ENCODE measurements at places on chromosomes 2 and 18. TPM values are rescaled to one million over a fixed set of nuclear protein-coding genes. Genes with fewer than 3 reads are reported as not detected.

DNA sequence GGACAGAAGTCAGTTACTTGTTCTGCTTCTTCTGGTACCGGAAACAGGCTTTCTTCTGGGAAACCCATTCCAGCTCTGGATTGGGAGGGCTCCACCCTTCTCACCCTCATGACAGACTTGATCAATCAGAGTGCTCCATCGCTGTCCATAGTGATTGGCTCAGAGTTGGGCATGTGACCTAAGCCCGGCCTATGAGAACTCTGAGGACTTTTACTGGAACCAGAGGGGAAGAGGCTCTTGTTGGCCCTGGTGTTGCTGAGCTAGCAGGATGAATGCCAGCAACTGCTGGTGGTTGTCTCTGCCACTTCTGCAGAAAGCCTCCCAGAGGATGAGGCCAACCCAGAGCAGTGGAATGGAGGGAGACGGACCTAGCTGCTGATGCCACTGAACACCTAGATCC, 33.3 kb downstream of the TMEM37 start:
- no peak for DNase-seq

- DNase-seq = no peak
These were observed 19.3 kb upstream of the HPCAL1 start for GRCh38 chr2:10283106-10284062.

GRCh38 chr2:20352230-20352578, 1.6 kb upstream of the PUM2 start:
- DNase-seq = no peak

- DNase-seq = no peak
These were observed 7.1 kb upstream of the CELF4 start for GRCh38 chr18:37572736-37573135.

GRCh38 chr2:37507051-37507410, 162.6 kb downstream of the QPCT start:
- no peak for DNase-seq

GRCh38 chr2:20543469-20544152, 96.7 kb downstream of the RHOB start:
- no peak for DNase-seq

- no peak for DNase-seq
These were observed 325.6 kb upstream of the EPHA4 start for GRCh38 chr2:221897718-221898117.

DNA sequence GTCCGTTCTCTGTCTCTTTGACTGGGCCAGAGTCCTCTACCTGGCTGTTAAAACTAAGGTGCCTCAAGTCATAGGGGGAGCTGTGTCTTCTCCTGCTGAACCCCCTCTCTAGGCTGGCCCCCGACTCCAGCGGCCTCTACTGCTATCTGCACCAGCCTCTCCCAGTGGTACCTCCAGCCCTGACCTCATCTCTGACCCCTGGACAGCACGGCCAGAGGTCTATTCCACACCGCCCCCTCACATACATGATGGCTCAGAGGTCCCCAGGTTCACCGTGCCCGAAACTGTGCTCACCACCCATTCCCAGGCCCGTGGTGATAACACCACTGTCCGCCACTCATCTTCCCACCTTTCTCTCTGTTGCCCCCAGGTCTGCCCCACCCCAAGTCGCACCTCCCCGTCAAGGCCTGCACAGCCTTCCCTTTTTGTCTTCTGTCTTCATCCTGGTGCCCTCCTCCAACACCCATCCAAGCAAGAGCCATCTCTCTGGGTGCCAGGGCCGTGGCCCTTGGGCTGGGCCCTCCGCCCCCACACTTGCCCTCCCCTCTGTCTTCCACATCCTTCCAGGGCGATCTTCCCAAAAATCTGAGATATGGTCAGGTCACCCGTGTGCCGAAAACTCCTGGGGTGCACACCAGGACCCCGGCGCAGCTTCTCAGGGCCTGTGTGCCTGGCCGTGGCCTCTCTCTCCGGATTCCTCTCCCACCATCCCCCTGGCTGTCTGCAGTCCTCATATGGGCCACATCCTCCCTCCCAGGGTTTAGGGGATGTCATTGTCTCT, 134.4 kb upstream of the ID2 start:
- DNase-seq = peak; percentile 1

DNA sequence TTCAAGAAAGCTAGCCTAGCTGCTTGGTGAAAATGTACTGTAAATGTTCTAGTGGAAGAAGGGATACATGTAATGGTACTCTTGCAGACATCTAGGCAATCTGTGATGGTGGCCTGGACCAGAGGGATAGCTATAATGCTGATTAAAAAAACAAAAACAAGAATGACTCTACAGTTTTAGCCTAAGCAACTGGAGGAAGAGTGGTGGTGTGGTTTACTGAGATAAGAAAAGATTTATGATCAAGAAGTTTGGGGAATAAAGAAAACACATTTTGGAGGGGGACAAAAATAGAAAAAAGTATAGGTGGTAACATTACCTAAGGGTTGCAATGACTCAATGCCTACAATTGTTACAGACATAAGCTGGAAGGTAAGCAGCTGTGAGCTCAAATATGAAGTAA, 1080.7 kb upstream of the CELF4 start:
- DNase-seq = no peak

DNA sequence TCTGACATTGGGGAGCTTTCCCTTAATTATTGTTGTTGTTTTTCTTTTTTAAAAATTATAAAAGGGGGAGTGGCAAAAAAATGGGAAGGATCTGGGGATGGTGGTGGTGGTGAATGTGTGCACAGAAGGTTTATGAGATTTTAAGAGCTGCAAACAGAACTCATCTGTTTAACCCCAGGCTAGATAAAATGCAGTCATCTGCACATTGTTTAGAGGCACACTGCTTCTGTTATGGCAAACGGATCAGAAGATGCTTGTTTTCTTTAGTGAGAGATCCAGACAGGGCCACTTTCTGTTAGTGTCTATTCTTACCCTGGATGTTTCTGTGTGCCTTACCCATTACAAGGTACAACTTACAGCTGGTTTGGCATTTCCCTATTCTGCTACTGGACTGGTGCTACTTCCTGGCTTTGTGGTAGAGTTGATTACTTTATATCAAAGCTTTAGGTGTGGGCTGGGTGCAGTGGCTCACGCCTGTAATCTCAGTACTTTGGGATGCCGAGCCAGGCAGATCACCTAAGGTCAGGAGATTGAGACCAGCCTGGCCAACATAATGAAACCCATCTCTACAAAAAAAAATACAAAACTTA, 68.2 kb upstream of the NRP2 start:
- DNase-seq = peak; percentile 11

DNA sequence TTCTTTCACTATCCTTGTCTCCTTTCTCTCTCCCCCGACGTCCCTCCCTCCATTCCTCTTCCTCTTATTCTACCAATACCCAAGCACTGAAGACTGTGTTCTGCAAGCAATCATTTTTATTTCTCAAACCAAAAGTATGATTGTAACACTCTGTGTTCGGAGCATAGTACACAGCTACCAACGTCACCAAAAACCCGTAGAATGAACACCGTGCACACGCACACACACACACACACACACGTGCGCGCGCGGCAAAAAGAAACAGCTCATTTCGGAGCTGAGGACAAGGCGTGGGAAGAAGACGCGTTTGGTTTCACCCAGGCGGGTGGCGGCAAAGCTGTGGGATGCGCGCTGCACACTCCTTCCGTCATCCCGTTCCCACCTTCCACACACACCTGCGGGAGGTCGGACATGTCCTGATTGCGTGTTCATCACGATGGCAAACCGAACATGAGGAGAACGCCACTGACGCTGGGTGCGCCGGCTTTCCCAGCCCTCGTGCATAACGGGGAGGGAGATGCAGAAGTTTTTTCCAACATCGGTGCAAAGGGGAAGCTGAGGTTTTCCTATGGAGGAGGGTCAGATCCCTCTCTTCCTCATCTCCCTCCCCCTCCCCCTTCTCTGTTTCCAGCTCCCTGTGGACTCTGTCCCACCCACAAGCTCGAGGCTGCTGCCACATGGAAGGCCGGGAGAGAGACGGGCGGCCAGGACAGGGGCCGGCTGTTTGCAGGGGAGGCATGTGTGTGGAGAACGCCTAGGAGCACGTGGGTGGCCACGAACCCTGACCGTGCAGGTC, 20.4 kb downstream of the MBP start:
- DNase-seq = no peak

- no peak for DNase-seq
These were observed 1.6 kb downstream of the SERPINB8 start for GRCh38 chr18:63971320-63972001.

GRCh38 chr2:42867093-42868065, 75.0 kb upstream of the HAAO start:
- no peak for DNase-seq

DNA sequence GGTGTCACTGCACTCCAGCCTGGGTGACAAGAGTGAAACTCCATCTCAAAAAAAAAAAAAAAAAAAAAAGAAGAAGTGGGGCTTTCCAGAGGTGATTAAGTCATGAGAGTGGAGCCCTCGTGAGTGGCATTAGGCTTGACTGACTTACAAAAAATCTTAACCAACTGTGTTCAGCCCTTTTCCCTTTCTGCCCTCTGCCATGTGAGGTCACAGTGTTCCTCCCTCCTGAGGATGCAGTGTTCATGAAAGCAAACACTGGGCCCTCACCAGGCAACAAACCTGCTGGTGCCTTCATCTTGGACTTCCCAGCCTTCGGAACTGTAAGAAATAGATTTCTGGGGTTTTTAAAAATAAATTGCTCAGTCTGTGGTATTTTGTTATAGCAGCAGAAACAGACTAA, 37.0 kb upstream of the METTL21A start:
- DNase-seq = peak; percentile 13

- peak; percentile 72 for DNase-seq
These were observed 120.4 kb downstream of the RNF144A start for GRCh38 chr2:7037340-7038333.

DNA sequence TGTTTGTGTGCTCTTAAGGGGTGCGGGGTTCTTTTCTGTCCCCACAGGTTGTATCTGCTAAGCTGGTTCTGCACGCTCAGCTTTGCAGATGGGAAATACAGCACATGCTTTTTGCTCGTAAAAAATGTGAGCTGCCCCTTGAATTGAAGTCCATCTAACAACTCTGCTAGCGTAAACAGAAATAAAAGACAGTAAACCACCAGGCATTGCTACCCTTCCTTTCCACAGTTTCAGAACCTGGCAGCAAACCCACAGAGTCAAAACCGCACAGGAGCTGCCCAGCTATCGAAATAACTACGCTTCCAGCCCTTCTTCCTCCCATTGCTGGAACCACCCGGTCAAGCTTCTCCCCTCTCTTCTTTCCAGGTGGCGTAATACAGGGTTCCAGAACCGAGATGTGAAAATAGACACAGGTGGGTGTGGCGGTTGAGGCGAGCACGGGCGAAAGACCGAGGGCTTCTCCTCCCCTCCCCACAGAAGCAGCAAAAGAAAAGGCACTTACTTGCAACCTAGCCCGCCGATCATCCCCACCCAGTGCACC, 479 bp downstream of the SCN9A start:
- no peak for DNase-seq

- DNase-seq = no peak
These were observed 51.7 kb downstream of the VIT start for GRCh38 chr2:36748166-36748565.

- no peak for DNase-seq
These were observed 69.3 kb downstream of the NEDD4L start for GRCh38 chr18:58113337-58113736.

DNA sequence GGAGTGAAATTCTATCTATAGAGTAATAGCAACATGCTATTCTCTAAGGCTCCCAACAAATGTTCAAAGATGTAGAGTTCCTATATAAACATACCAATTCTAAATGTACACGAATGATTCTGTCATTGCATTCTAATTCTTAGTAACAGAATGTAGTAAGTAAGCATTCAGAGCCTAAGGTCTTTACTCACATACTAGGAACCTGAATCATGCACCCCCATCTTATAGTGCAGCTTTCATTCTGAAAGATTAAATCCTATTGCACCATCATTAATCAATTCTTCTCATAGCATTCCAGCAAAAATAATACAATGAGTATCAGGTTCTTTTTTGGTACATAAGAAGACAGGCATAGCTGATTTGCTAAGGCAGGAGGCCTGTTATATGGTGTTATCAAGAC, 230.0 kb downstream of the NCKAP5 start:
- no peak for DNase-seq

- peak; percentile 71 for DNase-seq
These were observed 66.4 kb downstream of the MCFD2 start for GRCh38 chr2:46849046-46849715.

DNA sequence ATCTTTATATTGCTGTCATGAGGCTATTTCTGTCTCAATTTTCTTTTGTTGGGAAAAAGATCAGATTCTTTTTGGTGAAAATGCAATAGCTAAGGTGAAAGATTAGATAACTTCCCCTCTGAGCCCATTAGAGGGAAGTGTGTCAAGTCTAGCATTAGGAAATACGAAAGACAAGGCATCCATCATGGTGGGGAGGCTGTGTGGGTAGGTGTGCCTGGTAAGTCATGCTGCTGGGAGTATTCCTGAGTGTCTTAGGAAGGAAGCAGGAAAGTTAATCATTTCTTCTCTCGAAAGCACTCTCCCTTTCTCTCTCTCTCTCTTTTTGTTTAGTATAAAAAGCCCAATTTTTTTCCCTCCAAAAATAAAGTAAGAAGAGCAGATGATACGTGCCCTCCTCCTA, 780.2 kb upstream of the FSHR start:
- no peak for DNase-seq

- peak; percentile 28 for DNase-seq
These were observed 489 bp downstream of the TRMT61B start for GRCh38 chr2:28869494-28870145.

DNA sequence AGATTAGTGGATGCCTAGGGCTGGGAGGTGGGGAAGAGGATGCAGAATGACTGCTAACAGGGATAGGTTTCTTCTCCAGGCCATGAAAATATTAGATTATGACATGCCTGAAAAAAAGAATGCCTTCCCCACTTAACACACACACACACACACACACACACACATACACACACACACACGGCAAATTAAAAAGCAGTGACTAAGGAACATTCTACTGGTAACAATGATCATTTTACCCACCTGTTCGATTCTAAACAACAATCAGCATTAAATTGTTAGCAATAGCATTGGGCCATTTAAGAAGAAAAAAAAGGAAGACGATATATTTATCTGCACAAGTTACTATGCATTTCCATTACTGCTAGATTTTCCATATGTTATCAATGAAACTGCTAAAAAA, 10.8 kb downstream of the CACNB4 start:
- DNase-seq = no peak

DNA sequence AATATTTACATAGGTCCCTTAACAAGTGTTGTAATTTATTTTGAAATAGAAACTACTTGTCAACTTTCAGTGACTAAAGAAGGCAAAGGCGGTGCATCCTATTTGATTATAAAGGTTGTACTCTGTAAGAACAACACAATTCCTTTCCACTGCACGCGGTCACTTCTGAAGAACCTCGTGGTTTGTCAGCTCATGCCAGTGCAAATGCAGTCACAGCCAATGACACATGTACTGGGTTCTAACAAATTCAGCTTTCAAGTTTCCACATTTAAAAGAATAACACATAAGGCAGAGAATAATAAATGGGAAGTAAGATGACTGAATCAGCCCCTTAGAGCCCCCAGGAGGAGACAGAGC, 39.7 kb downstream of the CYB5A start:
- no peak for DNase-seq

Gene MEP1B
- 31.1 TPM for total RNA-seq

Gene TMEM169
- total RNA-seq = 0.41 TPM

Gene ANKRD44
- total RNA-seq = 39.4 TPM

Gene INPP5D
- total RNA-seq = 40.4 TPM

Gene NLRC4
- 1.4 TPM for total RNA-seq

Gene RAPH1
- total RNA-seq = 36.0 TPM

Gene STPG4
- 0.82 TPM for total RNA-seq

Gene ANKRD29
- 2.0 TPM for total RNA-seq

Gene CEBPZOS
- 39.0 TPM for total RNA-seq

Gene IL36RN
- not detected for total RNA-seq

Gene MARCO
- total RNA-seq = 1.9 TPM

Gene SH3RF3
- total RNA-seq = 2.9 TPM

Gene CRYGD
- total RNA-seq = not detected
